Spinal cord (tissue), 10 donors: ENCODE measurements at places on chromosomes 6 and 20. TPM values are rescaled to one million over a fixed set of nuclear protein-coding genes. Genes with fewer than 3 reads are reported as not detected.
A peak's percentile ranks its signal among the peaks of the same experiment; 100 is the strongest.

DNA sequence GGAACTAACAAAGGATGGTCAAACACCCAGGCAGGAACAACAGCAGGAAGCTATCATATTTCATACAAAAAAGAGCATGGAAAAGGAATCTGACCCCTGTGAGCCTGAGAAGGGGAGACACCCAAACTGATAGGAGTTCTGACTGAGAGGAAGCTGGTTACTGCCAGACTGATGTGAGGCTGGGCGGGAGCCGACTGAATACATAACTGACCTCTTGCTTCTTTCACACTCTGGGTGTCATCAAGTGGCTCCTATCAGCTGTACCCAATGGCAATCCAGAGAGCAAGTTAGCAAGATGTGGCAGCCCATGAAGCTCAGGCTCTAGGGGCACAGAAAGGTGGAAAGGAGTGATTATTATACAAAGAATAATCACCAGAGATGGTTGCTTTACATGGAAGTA lies 795.1 kb upstream of the HS3ST5 start:
- H3K4me3 ChIP-seq = no peak overlapping the region
- DNase-seq = no peak
- H3K27me3 ChIP-seq = no peaks in the 10 kb centered on the region
- H3K36me3 ChIP-seq = no peaks in the 10 kb centered on the region

- no peaks in the 10 kb centered on the region for H3K36me3 ChIP-seq
- no peak overlapping the region for H3K27ac ChIP-seq
- H3K4me1 ChIP-seq = no peaks in the 10 kb centered on the region
- DNase-seq = no peak
- no peaks in the 10 kb centered on the region for H3K27me3 ChIP-seq
Observed at GRCh38 chr20:41734506-41734945, 116.3 kb upstream of the CHD6 start.

DNA sequence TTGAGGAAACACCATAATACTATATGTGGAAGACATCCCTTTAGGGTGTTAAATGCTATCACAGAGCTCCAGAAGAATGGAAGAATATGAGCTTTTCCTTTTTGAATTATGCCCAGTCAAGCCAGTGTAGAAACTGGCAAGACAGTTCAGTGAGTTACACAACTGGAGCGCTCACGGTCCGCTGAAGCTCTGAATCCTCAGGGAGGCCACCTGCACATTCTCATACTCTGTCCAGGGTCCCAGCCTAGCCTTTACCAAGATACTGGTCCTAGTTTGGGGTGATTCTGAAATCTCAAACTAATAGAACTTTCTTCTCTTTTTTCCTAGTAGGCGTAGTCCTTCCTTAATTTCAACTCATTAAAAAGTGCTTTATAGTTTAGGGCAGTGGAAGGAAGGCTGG lies 51.3 kb downstream of the ALDH8A1 start:
- no peaks in the 10 kb centered on the region for H3K36me3 ChIP-seq
- H3K27me3 ChIP-seq = no peaks in the 10 kb centered on the region
- no peak overlapping the region for H3K4me3 ChIP-seq
- no peak for DNase-seq
- no peak overlapping the region for H3K27ac ChIP-seq

DNA sequence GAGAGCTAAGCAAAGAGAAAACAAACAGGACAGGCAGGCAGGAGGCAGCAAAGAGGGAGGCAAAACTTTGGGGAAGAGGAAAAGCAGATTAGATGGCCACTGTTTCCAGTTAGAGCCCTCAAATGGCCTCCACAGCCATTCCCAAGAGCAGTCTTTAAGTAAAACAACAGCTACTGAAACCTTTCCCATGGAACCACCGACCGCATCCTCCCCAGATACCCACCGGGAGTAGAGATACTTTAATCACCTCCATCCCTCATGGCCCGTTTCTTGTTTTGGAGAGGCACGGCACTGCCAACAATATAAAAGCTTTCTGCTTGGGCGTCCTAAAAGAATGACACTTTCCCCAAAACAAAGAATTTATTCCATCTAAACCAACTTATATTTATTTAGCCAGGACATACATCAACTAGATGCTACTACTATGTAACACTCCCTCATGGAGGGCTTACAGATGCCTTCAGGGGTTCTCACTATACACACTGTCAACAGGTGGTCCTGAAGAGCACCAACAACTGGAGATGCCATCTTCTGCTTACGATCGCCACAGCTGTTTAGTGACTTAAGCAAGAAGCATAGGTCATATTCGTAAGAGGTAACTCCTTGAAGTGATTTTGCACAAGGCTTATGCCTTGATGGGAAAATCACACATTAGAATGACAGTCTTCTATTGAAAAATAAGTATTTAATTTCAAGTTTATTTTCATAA lies 43.4 kb downstream of the CNKSR3 start:
- no peaks in the 10 kb centered on the region for H3K36me3 ChIP-seq
- H3K4me3 ChIP-seq = no peak overlapping the region
- no peaks in the 10 kb centered on the region for H3K27me3 ChIP-seq
- H3K27ac ChIP-seq = no peak overlapping the region

DNA sequence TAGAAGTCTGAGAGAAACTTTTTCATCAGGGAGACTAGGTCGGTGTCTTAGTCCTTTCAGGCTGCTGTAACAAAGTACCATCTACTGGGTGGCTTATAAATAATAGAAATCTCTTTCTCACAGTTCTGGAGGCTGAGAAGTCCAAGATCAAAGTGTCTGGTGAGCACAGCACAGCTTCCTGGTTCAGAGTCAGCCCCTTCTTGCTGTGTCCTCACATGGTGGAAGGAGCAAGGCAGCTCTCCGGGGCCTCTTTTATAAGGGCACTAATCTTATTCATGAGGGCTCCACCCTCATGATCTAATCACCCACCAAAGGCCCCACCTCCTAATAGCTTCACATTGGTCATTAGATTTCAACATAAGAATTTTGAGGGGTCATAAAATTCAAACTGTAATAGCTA lies 122.8 kb downstream of the CCDC170 start:
- no peaks in the 10 kb centered on the region for H3K27me3 ChIP-seq
- no peak overlapping the region for H3K27ac ChIP-seq
- H3K36me3 ChIP-seq = no peaks in the 10 kb centered on the region
- no peaks in the 10 kb centered on the region for H3K4me1 ChIP-seq

DNA sequence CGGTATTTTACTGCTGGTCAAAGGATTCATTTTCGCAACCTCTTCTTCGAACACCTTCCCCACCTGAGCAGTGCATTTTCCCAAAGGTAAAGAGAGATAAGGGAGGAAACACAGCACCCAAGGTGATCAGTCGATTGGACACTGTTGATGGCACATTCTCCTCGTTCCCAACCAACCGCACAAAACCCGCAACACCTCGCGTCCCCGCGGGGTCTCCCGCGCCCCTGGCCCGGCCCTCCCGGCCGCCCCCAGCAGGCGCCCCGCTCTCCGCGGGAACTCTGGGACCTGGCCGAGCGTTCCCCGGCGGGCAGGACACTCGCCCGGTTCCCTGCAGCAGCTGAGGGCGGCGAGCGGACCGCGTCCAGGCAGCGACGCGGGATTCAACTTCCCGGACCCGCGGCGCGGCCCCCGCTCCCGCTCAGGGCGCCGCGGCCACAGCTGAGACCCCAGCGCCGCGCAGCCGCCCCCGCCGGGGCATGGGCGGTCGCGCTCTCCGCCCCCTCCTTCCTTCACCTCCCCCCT lies 506 bp downstream of the RGS17 start:
- H3K27me3 ChIP-seq = peaks cover 4% of the 10 kb centered on the region
- peak overlapping the region; percentile 88 for H3K4me3 ChIP-seq
- H3K36me3 ChIP-seq = no peaks in the 10 kb centered on the region

RBCK1 gene
- total RNA-seq = 50.4 TPM

EPB41L1 gene
- total RNA-seq = 152 TPM

REV3L gene
- 62.0 TPM for total RNA-seq

SPDEF gene
- total RNA-seq = 0.17 TPM

MUCL3 gene
- not detected for total RNA-seq

PSORS1C1 gene
- total RNA-seq = not detected

ZSCAN26 gene
- total RNA-seq = 27.2 TPM

RAB32 gene
- 29.1 TPM for total RNA-seq

STK35 gene
- total RNA-seq = 9.4 TPM

GRM4 gene
- total RNA-seq = 2.8 TPM
